Activated CD4-positive, alpha-beta T cell treated with anti-CD3 and anti-CD28 coated beads, Interleukin-2, amount 50 U/mL, for 1 hour (primary cell): ENCODE measurements at places on chromosomes 3 and 15.
A peak's percentile ranks its signal among the peaks of the same experiment; 100 is the strongest.

- DNase-seq = no peak
Observed at GRCh38 chr15:62940755-62941361, 101.7 kb upstream of the TPM1 start.

GRCh38 chr3:59234884-59235633, 185.2 kb upstream of the CFAP20DC start:
- no peak for DNase-seq

GRCh38 chr3:47870702-47871260, 67.8 kb downstream of the DHX30 start:
- DNase-seq = no peak

GRCh38 chr3:119794971-119795612, 13.2 kb downstream of the NR1I2 start:
- DNase-seq = no peak

- DNase-seq = no peak
Observed at GRCh38 chr3:181006541-181006940, 17.0 kb upstream of the DNAJC19 start.

- no peak for DNase-seq
Observed at GRCh38 chr15:39530480-39531342, 50.2 kb upstream of the THBS1 start.

GRCh38 chr3:133390715-133391114, 9.1 kb upstream of the BFSP2 start:
- DNase-seq = no peak

- DNase-seq = no peak
Observed at GRCh38 chr15:85443593-85444087, 63.2 kb downstream of the AKAP13 start.

- no peak for DNase-seq
Observed at GRCh38 chr15:67370206-67370954, 115.8 kb downstream of the IQCH start.

- DNase-seq = no peak
Observed at GRCh38 chr3:36540888-36541518, 160.7 kb downstream of the STAC start.

DNA sequence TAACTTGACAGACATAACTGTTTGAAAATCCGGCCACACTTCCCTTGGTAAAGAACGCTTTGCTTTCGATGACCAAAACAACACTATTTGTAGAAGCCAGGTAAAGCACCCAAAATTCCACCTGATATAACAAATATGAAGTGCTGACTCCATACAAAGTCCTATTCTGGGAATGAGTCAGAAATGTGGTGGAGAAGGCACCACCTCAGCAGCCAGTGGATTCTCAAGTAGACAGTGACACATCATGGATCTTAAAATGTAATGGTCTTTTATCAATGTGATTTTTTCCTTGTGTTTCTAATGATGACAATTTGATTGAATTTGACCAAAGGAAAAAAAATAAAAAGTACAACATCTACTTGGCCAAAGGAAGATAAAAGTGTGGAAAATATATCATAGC, 135.0 kb upstream of the WNT5A start:
- DNase-seq = no peak

- DNase-seq = no peak
Observed at GRCh38 chr3:46845397-46845859, 17.8 kb downstream of the MYL3 start.

- no peak for DNase-seq
Observed at GRCh38 chr3:134685929-134686802, 35.3 kb upstream of the KY start.

- no peak for DNase-seq
Observed at GRCh38 chr3:42507252-42507651, 4.8 kb downstream of the VIPR1 start.

DNA sequence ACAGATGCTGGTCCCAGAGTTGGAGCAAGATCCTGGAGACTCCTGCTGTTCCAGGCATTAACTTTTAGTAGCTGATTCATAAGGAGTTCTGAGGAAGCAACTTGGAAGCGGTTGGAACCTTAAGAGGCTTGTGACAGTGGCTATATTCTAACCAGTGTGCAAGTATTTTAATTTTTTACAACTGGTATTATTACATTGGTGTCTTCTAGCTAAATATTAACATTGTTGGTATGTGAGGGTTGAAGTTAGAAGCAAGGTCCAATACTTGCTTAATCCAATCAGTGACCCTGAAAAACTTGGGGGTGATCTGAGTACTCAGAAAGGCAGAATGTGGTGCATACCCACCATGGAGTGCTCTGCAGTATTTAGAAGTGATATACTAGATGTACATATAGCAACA, 1.5 kb upstream of the OR4F15 start:
- DNase-seq = no peak

DNA sequence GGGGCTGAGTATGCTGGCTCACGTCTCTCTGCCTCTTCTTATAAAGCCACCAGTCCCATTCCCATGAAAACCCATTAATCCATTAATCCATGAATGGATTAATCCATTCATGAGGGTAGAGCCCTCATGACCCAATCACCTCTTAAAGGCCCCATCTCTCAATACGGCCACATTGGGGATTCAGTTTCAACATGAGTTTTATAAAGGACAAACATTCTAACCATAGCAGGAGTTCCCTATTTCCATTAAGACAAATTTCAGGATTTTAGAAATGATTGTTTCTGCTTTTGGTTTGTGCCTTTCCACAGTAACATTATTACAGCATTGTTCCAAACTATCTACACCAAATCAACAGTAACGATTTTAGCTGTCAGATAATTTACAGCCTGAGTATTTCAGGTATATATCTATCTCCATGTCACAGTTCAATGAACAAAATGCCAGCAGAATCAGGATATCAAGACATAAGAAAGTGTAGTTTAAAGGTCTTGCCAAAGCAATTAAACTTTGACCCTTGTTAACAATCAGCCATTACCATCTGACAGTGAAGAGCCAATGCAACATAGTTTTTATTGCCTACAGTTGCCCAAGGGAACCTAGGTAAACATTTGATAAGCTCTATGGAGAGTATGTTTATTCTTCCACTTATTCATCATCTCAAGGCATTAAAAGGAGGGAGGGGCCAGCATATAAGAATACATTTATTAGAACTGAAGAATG, 3.8 kb downstream of the TSPAN3 start:
- DNase-seq = no peak

GRCh38 chr15:60005352-60006202, 1.5 kb downstream of the FOXB1 start:
- no peak for DNase-seq

GRCh38 chr3:71495708-71496472, 87.6 kb downstream of the FOXP1 start:
- DNase-seq = no peak

- no peak for DNase-seq
Observed at GRCh38 chr3:90080988-90081387, 973.6 kb downstream of the EPHA3 start.

- no peak for DNase-seq
Observed at GRCh38 chr3:47515864-47516319, 2.4 kb upstream of the ELP6 start.

GRCh38 chr15:68130851-68131250, 74.3 kb downstream of the CALML4 start:
- DNase-seq = no peak

DNA sequence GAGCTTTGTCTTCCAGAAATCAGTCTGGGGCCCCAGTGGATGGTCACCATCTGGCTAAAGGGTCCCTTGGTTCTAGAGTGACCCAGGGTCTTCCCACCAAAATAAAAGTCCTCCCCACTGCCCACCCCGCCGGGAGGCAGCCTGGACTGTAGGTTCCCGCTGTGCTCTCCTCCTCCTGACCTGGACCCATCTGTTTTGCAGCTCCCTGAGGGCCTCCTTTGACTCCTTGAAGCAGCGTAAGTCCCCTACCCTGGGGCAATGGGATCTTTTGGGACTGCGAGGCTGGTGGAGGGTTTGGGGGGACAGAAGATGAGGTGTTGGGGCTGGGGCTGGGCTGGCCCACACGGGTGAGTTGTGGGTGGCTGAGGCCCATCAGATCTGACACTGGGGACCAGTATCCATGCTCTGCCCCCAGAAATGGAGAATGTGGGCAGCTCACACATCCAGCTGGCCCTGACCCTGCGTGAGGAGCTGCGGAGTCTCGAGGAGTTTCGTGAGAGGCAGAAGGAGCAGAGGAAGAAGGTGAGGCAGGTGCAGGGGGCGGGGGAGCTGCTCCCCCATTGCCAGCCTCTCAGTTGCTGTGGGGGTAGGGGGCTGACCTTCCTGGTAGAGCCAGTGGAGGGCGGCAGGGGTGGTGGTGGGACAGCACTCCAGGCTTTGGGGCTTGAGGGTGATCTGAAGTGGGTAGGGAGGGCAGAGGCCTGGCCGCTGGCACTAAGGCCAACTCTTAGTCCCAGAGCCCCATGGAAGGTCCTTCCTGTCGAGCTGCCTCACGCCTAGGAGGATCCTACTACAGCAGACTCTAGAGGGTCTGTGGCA, 30.4 kb downstream of the PSTPIP1 start:
- DNase-seq = no peak

DNA sequence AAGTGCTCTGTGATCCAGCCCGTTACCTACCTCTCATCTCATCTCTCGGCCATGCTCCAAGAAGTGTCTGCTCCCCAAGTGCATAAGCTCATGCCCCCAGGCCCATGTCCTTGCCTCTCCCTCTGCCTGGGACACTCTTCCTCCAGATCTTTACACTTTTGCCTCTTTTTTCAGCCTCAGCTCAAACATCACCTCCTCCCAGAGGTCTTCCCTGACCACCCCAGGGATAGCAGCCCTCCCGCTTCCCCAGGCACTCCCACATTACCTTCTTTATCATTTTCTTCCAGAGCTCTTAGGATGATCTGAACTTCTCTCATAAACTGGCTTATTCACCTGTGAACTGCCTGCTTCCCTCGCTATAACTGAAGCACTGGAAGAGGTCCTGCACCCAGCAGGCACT, 2.7 kb upstream of the FURIN start:
- DNase-seq = no peak

DNA sequence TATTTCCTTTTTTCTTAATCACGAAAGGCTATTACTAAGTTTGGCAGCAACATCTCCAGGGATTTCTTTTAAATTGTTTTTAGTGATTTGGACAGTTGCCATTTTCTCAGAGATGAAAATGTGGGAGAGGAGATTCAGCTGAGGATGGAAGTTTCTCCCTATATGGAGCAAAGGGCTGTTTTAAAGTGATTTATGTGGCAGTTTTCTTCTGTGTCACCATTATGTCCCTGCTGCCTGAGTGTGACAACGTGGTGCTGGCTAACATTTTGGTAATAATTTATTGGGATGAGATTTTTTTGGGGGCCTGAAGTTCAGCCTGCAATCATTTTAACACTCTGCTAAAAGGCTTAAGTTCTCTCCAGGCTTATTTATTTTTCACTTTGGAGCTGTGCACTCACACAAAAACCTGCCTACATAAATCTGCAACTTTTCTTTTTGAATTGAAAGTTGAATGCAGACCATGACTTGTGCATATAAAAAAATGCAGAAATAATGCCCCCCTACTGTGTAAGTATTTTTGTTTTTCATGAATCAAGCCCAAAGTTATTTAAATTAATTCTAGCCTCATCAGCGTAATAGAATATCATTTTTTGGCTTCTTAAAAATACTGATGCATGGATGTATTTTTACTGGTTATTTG, 210.9 kb downstream of the ZIC1 start:
- no peak for DNase-seq

- peak; percentile 77 for DNase-seq
Observed at GRCh38 chr3:97971679-97972567, at the start of gene RIOX2. Gene RIOX2 (minus strand): TSS chr3:97972431. CDS start chr3:97967593, 4,838 bp downstream.

- no peak for DNase-seq
Observed at GRCh38 chr15:101499863-101500713, 10.6 kb upstream of the PCSK6 start.

- DNase-seq = no peak
Observed at GRCh38 chr3:139629033-139629432, 48.7 kb downstream of the NMNAT3 start.

DNA sequence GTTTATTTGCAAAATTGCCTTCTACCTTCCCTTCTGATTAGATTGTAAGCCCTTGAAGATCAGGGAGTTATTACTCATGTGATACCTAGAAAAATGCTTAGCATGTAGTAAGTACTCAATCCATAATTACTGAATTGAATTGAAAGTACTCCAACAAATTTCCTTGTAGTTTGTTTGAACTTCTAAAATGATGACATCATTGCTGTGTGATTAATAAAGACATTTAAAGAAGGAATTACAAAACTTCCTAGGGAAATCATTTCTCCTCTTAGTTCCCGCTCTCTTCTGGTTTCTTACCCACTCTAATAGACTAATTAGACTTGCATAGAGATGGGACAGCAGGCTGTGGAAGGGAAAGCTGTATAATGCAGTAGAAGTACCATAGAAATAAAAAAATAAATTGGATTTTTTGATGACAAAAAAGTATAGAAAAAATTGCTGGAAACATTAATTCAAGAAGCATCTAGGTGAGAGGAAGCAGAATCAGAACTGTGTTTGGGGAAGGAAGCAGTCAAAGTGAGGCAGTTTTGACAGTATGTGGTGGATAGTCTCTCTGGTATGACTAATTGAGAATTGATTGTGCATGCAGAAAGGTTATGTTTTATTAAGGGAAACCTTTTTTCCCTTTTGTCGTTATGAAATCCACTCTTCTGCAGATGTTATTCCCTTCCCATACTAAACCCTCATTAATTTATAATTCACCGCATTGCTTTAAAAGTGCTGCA, 93.0 kb downstream of the ALCAM start:
- no peak for DNase-seq

- DNase-seq = no peak
Observed at GRCh38 chr3:128895843-128896697, 16.6 kb downstream of the ACAD9 start.

- peak; percentile 35 for DNase-seq
Observed at GRCh38 chr3:179072100-179072438, 460 bp upstream of the ZMAT3 start.

GRCh38 chr3:41304593-41304992, 105.3 kb downstream of the CTNNB1 start:
- no peak for DNase-seq

GRCh38 chr15:67701669-67702068, 123.6 kb upstream of the SKOR1 start:
- no peak for DNase-seq

- no peak for DNase-seq
Observed at GRCh38 chr3:84806958-84807357, 151.8 kb upstream of the CADM2 start.
